ENCODE measurements at places on chromosomes 13 and 19. TPM values are rescaled to one million over a fixed set of nuclear protein-coding genes. Genes with fewer than 3 reads are reported as not detected.

SH2D3A gene
- total RNA-seq: 20.6 TPM

NPAS1 gene
- 0.72 TPM for total RNA-seq

ZNF253 gene
- total RNA-seq: 4.8 TPM

ZNF761 gene
- 7.9 TPM for total RNA-seq

MEF2B gene
- total RNA-seq: 36.6 TPM

SLAIN1 gene
- total RNA-seq: 58.5 TPM

PRX gene
- total RNA-seq: 1.3 TPM

GRCh38 chr19:57037556-57037955, 82.2 kb upstream of the USP29 start:
- H3K4me1 ChIP-seq: no peaks in the 10 kb centered on the region
- H3K27me3 ChIP-seq: no peaks in the 10 kb centered on the region
- no peaks in the 10 kb centered on the region for H3K36me3 ChIP-seq
- no peak for DNase-seq
- no peak overlapping the region for H3K4me3 ChIP-seq

DNA sequence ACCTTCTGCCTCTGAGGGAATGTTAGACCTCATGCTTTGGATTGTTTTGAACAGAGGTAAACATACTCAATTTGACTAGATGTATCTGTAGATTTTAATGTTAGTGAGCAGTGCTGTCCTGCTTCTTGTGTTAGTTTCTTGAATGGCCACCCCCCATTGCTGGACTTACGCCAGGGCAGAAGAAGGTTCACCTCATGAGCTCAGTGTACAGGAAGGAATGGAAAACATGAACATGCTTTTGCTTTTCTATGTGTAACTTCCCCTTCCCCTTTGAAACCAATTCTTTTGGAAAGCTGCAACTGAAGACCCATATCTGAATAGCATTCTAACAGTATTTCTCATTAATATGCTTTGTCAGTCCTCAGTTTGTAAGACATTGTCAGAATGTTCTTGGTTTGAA, 32.3 kb downstream of the WASF3 start:
- no peaks in the 10 kb centered on the region for H3K36me3 ChIP-seq
- H3K4me1 ChIP-seq: no peaks in the 10 kb centered on the region
- H3K27ac ChIP-seq: no peak overlapping the region
- no peaks in the 10 kb centered on the region for H3K27me3 ChIP-seq
- DNase-seq: no peak

DNA sequence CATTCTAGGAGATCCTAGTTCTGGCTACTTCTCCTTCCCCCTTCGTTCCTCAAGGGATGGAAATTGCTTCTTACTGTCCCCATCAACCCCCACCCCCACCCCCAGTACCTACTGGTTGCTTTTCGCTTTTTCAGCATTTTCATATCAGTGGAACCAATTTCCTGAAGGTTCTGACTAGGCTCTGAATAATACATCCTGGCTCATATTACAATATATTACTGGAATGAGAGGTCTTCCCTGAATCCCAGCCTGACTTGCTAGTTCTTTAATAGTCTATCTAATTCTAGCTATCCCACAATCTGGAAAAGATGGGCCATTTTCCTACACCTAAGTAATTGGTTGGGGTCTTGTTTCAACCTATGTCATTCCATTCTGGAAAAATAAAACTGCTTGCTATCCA, 207.4 kb downstream of the COG6 start:
- H3K36me3 ChIP-seq: no peaks in the 10 kb centered on the region
- H3K4me3 ChIP-seq: no peak overlapping the region
- H3K27ac ChIP-seq: no peak overlapping the region
- DNase-seq: no peak

GRCh38 chr19:51122112-51122981, 2.4 kb upstream of the SIGLEC9 start:
- no peak overlapping the region for H3K4me3 ChIP-seq
- no peaks in the 10 kb centered on the region for H3K27me3 ChIP-seq
- no peaks in the 10 kb centered on the region for H3K4me1 ChIP-seq
- no peaks in the 10 kb centered on the region for H3K36me3 ChIP-seq

DNA sequence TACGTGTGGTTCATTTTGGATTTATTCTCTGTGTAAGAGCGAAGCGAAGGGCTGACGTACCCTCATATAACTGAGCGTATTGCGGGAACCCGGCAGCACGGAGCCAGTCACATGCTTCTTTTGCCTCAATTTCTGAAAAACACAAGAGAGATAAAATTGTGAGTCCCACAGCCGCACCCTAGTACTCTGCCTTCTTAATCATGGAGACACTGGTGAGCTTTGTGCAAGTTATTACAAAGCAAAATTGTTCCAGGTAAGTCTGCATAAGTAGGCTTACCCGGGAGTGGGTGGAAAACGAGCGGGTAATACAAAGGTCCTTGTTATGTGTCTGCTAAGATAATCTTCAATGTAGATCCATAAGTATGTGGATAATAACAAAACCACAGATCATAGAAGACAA, 118.1 kb downstream of the STARD13 start:
- H3K27ac ChIP-seq: no peak overlapping the region
- H3K27me3 ChIP-seq: no peaks in the 10 kb centered on the region
- peaks cover 5% of the 10 kb centered on the region for H3K36me3 ChIP-seq
- no peaks in the 10 kb centered on the region for H3K4me1 ChIP-seq

GRCh38 chr13:54742984-54743383, 1714.4 kb downstream of the OLFM4 start:
- no peaks in the 10 kb centered on the region for H3K36me3 ChIP-seq
- no peaks in the 10 kb centered on the region for H3K27me3 ChIP-seq
- no peak overlapping the region for H3K4me3 ChIP-seq
- no peaks in the 10 kb centered on the region for H3K4me1 ChIP-seq

- no peak for DNase-seq
- no peaks in the 10 kb centered on the region for H3K27me3 ChIP-seq
- H3K27ac ChIP-seq: no peak overlapping the region
- no peaks in the 10 kb centered on the region for H3K4me1 ChIP-seq
Measured at GRCh38 chr19:23321953-23322549, 71.9 kb upstream of the ZNF724 start.

- peaks cover 33% of the 10 kb centered on the region for H3K36me3 ChIP-seq
- DNase-seq: peak; percentile 73
- no peaks in the 10 kb centered on the region for H3K27me3 ChIP-seq
- peaks cover 39% of the 10 kb centered on the region for H3K4me1 ChIP-seq
Measured at GRCh38 chr19:2041683-2042484, 9.2 kb downstream of the MKNK2 start.

GRCh38 chr13:94090773-94091480, 388.6 kb downstream of the DCT start:
- H3K27me3 ChIP-seq: no peaks in the 10 kb centered on the region
- no peaks in the 10 kb centered on the region for H3K36me3 ChIP-seq
- H3K4me3 ChIP-seq: no peak overlapping the region

- no peaks in the 10 kb centered on the region for H3K4me1 ChIP-seq
- no peak overlapping the region for H3K27ac ChIP-seq
- no peak for DNase-seq
Measured at GRCh38 chr13:76048675-76049375, 412.7 kb downstream of the LMO7 start.

GRCh38 chr13:40629678-40630384, 36.6 kb downstream of the FOXO1 start:
- H3K36me3 ChIP-seq: no peaks in the 10 kb centered on the region
- H3K4me1 ChIP-seq: peaks cover 32% of the 10 kb centered on the region
- H3K27me3 ChIP-seq: no peaks in the 10 kb centered on the region
- peak overlapping the region; percentile 25 for H3K4me3 ChIP-seq

DNA sequence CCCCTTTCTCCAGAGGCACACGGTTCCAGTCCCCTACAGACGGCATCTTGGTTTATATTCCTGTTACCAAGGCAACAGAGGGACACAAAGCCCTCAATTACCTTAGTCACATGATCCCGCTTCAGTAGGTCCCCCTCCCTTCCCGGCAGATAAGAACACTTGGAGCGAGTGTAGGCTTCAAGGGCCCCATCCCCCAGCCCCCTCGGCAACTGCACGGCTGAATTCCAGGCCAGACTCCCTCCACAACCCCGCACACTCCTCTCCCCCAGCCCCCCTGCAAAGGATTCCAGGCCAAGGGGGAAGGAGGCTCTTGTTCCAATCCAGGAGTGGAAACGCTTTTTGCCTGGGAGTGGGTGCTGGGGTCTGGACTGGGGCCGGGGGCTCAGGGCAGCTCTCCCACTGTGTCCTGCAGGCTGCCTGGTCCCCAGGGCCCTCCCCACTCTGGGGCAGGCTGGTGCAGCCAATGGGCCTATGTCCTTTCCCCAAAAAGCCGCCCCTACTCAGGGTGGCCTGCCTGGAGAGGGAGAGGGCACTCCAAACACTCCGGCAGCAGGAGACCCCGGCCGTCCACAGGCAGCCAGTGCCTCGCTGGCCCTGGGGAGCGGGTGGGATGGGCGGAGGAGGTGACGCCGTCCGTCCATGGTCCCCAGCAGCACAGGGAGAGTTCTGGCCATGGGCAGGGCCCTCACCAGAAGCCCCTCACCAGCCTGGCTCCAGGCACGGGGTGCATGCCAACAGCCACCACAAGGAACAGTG, 62.6 kb downstream of the MLLT1 start:
- no peaks in the 10 kb centered on the region for H3K4me1 ChIP-seq
- no peaks in the 10 kb centered on the region for H3K27me3 ChIP-seq
- H3K36me3 ChIP-seq: peaks cover 22% of the 10 kb centered on the region
- DNase-seq: no peak

GRCh38 chr13:24716011-24716410, 35.8 kb downstream of the ATP12A start:
- no peaks in the 10 kb centered on the region for H3K4me1 ChIP-seq
- H3K36me3 ChIP-seq: no peaks in the 10 kb centered on the region
- DNase-seq: no peak
- no peak overlapping the region for H3K27ac ChIP-seq
- no peak overlapping the region for H3K4me3 ChIP-seq
- H3K27me3 ChIP-seq: no peaks in the 10 kb centered on the region
